ENCODE measurements at places on chromosomes 5 and 9. TPM values are rescaled to one million over a fixed set of nuclear protein-coding genes. Genes with fewer than 3 reads are reported as not detected.

The CYLC2 gene
- not detected for total RNA-seq

The CPEB4 gene
- total RNA-seq = 125 TPM

DNA sequence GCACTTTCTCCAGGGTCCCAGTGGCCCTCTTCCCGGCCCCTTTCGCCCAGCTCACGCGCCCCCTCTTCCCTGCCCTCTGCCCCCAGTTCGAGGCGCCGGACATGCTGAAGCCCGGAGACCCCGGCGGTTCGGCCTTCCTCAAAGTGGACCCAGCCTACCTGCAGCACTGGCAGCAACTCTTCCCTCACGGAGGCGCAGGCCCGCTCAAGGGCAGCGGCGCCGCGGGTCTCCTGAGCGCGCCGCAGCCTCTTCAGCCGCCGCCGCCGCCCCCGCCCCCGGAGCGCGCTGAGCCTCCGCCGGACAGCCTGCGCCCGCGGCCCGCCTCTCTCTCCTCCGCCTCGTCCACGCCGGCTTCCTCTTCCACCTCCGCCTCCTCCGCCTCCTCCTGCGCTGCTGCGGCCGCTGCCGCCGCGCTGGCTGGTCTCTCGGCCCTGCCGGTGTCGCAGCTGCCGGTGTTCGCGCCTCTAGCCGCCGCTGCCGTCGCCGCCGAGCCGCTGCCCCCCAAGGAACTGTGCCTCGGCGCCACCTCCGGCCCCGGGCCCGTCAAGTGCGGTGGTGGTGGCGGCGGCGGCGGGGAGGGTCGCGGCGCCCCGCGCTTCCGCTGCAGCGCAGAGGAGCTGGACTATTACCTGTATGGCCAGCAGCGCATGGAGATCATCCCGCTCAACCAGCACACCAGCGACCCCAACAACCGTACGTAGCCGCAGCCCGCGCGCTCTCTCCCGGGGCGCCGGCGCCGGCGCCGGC is 1.0 kb downstream of the PRDM6 start:
- peak; percentile 53 for DNase-seq

- DNase-seq = no peak
These were observed 536 bp upstream of the STX17 start for GRCh38 chr9:99905833-99906402.

GRCh38 chr5:37806016-37806415 is 33.8 kb downstream of the GDNF start:
- DNase-seq = no peak

- DNase-seq = no peak
These were observed 375.9 kb upstream of the TLE4 start for GRCh38 chr9:79195879-79196278.

The FOXD4L3 gene
- total RNA-seq = not detected

- DNase-seq = no peak
These were observed 23.1 kb downstream of the PRELID2 start for GRCh38 chr5:145811834-145812625.

The CAPSL gene
- not detected for total RNA-seq

DNA sequence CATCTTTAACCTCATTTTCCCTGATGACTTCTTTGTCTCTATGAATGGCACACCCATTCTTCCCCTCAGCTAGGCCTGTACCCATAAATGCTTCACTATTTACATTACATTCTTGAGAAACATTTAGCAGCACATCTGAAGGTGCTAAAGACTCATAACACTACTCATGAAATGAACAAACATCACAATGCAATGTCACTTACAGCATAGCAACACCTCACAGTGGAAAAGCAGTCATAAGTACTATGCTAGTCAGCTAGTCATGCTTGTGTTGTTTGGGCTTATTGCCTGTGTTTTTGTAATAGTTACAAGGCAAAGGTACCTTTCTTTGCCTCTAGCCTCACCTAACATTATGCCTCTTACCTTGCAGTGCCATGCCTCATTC is 228.9 kb downstream of the KIAA0825 start:
- no peak for DNase-seq

- DNase-seq = no peak
These were observed 93.7 kb downstream of the JAKMIP2 start for GRCh38 chr5:147688656-147689356.

- DNase-seq = no peak
These were observed 127.6 kb downstream of the SNCAIP start for GRCh38 chr5:122439645-122440044.

GRCh38 chr9:124295159-124295794 is 37.5 kb downstream of the NEK6 start:
- no peak for DNase-seq

DNA sequence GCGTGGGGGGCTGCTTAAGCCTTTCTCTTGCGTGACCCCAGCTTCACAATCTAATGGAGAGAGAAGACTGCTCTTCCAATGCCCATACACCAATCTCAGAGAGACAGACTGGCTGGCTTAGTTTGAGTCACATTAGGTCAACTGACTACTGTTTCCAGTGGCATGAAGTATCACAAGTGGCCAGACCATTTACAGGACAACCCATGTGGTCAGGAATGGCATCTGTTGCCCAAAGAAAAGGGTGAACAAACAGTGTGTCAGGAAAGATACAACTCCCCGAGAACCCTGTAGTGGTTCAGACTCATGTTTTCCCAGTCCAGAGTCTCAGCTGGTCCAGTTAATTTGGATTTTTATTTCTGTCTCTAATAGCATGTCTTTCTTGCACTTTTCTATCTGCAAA is 177.4 kb upstream of the IL12B start:
- no peak for DNase-seq

DNA sequence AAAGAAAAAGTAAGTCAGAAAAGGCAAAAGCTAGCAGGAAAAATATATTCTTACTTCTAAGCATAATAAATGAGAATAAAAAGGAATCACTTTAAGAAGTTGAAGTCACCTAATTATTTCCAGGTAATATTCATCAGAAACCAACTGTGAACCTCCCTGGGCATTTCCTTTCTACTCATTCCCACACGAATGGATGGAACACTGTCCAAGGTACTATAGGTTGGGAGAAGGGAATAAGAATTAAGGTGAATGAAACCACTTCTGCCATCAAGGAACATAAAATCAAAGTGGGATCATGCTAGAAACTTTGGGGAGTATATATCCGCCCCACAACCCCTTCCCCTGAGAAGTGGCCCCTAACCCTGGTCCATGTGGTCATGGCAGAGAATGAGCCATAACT is 41.6 kb downstream of the PRELID2 start:
- no peak for DNase-seq

The IL7R gene
- 1.5 TPM for total RNA-seq

- DNase-seq = no peak
These were observed 77.1 kb downstream of the MRPS27 start for GRCh38 chr5:72242796-72243475.

GRCh38 chr5:35269006-35269405 is 38.7 kb upstream of the PRLR start:
- no peak for DNase-seq

DNA sequence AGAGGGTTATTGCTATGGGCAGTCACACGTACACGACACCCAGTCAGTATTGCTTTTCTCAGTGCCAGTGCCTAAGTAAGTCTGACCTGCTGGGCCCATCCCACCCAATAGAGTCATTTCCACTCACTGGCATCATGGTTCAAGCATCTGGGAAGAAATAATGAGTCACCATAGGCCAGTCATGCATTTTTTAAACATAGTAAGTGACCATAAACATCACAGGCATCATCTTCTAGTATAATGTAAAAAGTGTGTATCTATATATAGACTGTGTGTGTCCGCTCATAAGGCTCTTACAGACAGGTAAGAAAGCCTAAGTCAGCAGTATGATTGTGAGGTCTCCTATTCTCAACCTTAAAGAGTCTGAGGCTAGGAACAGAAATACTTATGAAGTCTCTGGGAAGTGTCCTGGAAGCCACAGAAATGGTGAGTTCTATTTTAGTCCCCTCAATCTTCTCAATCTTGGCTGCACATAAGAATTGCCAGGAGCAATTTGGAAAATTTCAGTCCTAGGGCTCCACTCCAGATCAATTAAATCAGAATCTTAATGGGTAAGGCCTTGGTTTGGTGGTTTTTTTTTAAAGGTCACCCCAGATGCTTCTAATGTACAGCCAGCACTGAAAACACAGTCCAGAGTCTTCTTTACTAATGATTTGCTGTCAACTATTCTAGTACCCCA is 65.2 kb downstream of the ZNF366 start:
- no peak for DNase-seq

- DNase-seq = no peak
These were observed 585.1 kb downstream of the TLE4 start for GRCh38 chr9:80156756-80157472.

- no peak for DNase-seq
These were observed 191.3 kb upstream of the PRDM9 start for GRCh38 chr5:23316060-23316591.

- DNase-seq = no peak
These were observed 116.5 kb downstream of the CPLANE1 start for GRCh38 chr5:37132646-37133045.

DNA sequence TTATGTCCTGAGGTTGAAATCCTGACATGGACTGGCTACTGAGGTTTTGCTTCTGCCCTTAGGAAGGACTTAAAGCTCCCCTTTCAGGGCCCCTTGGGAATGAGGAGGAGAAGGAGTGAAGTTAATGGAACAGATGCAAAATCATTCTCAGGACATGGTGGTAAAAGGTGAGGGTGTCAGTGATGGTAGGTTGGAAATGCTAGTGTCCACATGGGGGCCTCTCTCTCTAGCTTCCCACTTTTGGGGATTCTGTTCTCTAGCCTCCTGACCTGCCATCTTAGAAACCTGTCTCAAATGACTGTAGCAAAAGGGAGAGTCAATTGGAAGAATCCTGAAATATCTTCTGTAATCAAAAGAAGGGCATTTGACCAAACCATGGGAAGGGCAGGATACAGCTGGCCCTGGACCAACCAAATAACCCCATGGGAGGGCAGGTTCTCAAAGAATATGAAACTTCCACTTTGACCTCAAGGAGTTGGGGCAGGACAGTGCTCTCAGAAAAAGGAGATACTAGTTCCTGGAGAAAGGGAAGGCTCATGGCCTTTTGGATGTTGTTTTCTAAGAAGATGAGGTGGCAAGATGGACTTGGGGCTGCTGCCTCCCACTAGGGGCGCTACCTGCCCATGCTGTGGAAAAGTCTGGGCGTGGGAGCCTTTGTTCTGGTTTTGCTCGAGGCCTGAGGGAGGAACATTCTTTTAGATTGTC is 21.2 kb upstream of the MLANA start:
- DNase-seq = no peak

Data from left ventricle myocardium superior (tissue), 1 donor.